ENCODE measurements at places on chromosomes 2 and 18. TPM values are rescaled to one million over a fixed set of nuclear protein-coding genes. Genes with fewer than 3 reads are reported as not detected.

The MRO gene
- total RNA-seq = not detected

The REEP1 gene
- 15.0 TPM for total RNA-seq

The IL18R1 gene
- total RNA-seq = 0.25 TPM

The ARHGAP25 gene
- 11.9 TPM for total RNA-seq

The PAPOLG gene
- 16.1 TPM for total RNA-seq

The ITGB6 gene
- total RNA-seq = not detected

The PASK gene
- 13.0 TPM for total RNA-seq

The BMP10 gene
- not detected for total RNA-seq

The CDH20 gene
- total RNA-seq = not detected

The CMPK2 gene
- 0.64 TPM for total RNA-seq

The CFC1 gene
- total RNA-seq = not detected

The GDF7 gene
- 17.2 TPM for total RNA-seq

The ALPP gene
- total RNA-seq = not detected

The NT5DC4 gene
- not detected for total RNA-seq

The SEPTIN2 gene
- total RNA-seq = 471 TPM

The IL36G gene
- not detected for total RNA-seq

The CCNYL1 gene
- 18.1 TPM for total RNA-seq

The CPS1 gene
- 0.51 TPM for total RNA-seq

The MRPL19 gene
- 22.9 TPM for total RNA-seq

The MYO7B gene
- 0.13 TPM for total RNA-seq

The CTLA4 gene
- 1.3 TPM for total RNA-seq

The FASTKD1 gene
- 13.0 TPM for total RNA-seq

The KCNF1 gene
- 3.6 TPM for total RNA-seq

The FOXI3 gene
- not detected for total RNA-seq

The GNLY gene
- total RNA-seq = not detected

The NEMP2 gene
- total RNA-seq = 2.1 TPM

The STPG4 gene
- under 0.01 TPM for total RNA-seq

The RFTN2 gene
- 9.8 TPM for total RNA-seq

The C2orf78 gene
- not detected for total RNA-seq

The HOXD10 gene
- 7.8 TPM for total RNA-seq

The CCBE1 gene
- total RNA-seq = under 0.01 TPM

The CD302 gene
- 14.4 TPM for total RNA-seq

The USP37 gene
- 8.3 TPM for total RNA-seq

The POTEE gene
- 0.26 TPM for total RNA-seq

The IL1RL1 gene
- 0.13 TPM for total RNA-seq

The RAD51AP2 gene
- not detected for total RNA-seq

The PKDCC gene
- total RNA-seq = 4.3 TPM

The ZBTB14 gene
- 11.5 TPM for total RNA-seq

The SERPINB3 gene
- total RNA-seq = not detected

The KLHL14 gene
- total RNA-seq = 0.39 TPM

The DSG2 gene
- total RNA-seq = 22.3 TPM

The CFAP65 gene
- total RNA-seq = not detected

The SERPINB4 gene
- 0.13 TPM for total RNA-seq

The GIGYF2 gene
- 44.1 TPM for total RNA-seq

The ZSWIM2 gene
- under 0.01 TPM for total RNA-seq

The PLCD4 gene
- total RNA-seq = 1.4 TPM

The ZNF638 gene
- total RNA-seq = 75.6 TPM

The DUSP2 gene
- 0.76 TPM for total RNA-seq

The TOGARAM2 gene
- total RNA-seq = 0.13 TPM

The EML6 gene
- total RNA-seq = 0.77 TPM

All from dermis microvascular lymphatic vessel endothelial cell (primary cell).